Ovary (tissue), 10 donors: ENCODE measurements at places on chromosomes 1 and 21. TPM values are rescaled to one million over a fixed set of nuclear protein-coding genes. Genes with fewer than 3 reads are reported as not detected.

- no peak for DNase-seq
Measured at GRCh38 chr1:119326251-119326650, 42.3 kb upstream of the HAO2 start.

- DNase-seq = no peak
Measured at GRCh38 chr1:208604295-208604694, 360.1 kb upstream of the PLXNA2 start.

DNA sequence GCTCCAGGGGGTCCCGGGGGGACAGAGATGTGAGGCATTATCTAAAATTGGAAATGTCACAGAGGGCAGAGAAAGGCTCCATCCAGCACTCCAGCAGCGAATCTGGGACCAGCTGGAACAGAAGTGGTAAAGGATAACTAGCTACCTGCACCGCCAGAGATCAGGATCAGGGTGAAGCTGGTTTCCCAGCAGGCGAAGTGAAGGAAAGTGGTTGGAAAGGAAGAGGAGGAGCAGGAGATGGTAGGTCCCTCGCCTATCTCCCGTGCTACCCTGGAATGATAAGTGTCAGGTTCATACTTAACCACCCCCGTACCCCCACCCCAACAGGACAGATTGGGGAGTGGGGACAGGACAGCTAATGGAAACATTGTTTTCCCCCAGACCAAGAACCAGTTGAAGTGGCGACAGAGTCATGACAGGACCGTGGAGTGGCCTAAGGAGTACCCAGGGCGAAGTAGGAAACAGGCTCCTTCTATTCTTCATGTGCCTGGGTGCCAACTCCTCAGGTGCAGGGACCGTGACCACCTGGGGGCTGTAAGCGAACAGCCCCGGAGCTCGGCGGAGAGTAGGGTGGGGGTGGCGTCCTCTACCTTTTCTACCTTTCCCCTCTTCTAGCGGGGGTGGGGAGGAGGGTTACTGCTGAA, 717 bp downstream of the B4GALT3 start:
- no peak for DNase-seq

The AQP10 gene
- total RNA-seq = not detected

GRCh38 chr1:170214117-170215032, 68.6 kb downstream of the NTMT2 start:
- no peak for DNase-seq

The TAS1R3 gene
- 0.24 TPM for total RNA-seq

The ZNF678 gene
- total RNA-seq = 12.0 TPM

- DNase-seq = no peak
Measured at GRCh38 chr1:150931773-150932172, 5.6 kb downstream of the SETDB1 start.

GRCh38 chr1:37797750-37798345, 4.2 kb downstream of the MANEAL start:
- no peak for DNase-seq

- no peak for DNase-seq
Measured at GRCh38 chr1:197307551-197307950, 39.5 kb downstream of the CRB1 start.

DNA sequence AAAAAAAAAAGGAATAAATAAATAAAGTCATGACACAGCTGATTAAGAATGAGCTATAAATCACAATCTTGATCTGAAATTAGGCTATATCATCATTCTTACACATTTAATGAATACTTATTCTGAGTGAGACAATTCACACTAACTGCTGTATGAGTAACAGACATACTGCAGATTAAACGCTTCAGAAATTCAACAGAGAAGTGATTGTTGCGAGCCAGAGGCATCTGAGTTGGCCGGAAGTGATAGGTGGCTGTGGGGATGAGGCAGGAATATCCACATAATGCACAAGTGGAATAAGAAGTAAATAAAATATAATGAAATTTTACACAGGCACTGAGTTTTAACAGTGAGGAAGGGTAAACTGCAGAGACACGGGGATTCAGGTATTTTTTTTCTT, 142.4 kb downstream of the APP start:
- DNase-seq = no peak

- peak; percentile 66 for DNase-seq
Measured at GRCh38 chr1:213989002-213989855, 1.5 kb downstream of the PROX1 start.

DNA sequence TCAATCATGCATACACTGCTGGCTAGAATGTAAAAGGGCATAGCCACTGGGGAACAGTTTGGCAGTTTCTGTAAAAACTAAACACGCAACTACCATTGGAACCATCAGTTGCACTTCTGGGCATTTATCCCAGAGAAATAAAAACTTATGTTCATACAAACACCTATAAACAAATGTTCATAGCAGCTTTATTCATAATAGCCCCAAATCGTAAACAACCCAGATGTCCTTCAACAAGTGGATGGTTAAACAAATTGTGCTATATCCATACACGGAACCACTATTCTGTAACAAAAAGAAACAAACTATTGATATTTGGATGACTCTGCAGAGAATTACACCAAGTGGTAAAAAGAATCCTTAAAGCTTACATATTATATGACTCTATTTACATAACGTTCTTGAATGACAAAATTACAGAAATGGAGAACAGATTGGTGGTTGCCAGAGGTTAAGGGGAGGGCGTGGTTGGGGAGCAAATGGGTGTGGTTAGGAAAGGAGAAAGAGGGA, 22.8 kb downstream of the LACTBL1 start:
- no peak for DNase-seq

GRCh38 chr1:33438364-33439160, 7.7 kb upstream of the PHC2 start:
- no peak for DNase-seq

DNA sequence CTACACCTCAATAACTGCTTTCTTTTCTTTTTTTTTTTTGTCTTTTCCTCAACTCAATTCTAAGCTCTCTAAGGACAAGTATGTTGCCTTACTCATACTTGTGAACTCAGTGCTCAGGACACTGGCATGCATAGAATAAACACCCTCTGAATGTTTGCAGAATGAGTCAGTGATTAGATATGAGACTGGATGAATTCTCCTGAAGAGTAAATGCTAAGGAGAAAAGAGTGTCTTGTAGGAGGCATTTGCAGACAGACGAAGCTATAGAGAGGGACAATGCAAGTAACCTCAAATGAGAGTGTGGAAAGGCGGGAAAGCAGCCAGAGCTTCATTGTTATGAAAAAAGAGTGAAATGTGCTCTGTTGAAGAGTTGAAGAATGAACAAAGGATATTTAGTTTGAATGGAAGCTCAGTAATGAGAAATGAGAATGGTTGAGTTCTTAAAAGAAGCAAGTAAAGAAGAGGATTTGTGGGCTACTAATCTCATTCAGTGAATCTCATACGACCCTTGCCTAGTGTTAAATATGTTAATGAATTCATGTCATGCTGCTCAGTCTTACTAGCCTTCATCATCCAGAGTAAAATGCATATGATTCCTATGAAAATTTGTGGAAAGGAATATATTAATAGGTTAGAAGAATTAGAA, 166.1 kb upstream of the DPYD start:
- DNase-seq = no peak

GRCh38 chr21:36707763-36708285, 8.9 kb downstream of the SIM2 start:
- DNase-seq = no peak

DNA sequence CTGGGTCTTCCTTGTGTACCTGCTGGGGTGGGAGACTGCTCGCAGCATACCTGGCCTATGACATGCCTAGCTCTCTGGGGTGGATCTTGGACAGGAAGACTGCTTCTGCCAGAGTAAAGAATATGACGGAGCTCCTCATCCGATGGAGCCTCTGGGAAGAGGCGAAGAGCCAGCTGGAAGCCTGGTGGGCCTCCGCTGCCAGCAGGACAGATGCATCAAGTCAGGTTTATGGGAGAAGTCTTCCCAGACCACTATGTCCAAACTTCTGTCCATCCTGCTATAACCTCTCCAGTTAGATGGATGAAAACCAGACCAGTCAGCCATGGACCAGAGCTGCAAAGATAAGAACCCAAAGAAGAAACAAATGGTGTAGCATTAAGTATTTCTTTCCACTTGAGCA, 27.7 kb upstream of the NGF start:
- DNase-seq = peak; percentile 73

- no peak for DNase-seq
Measured at GRCh38 chr1:77018311-77018710, 151.0 kb downstream of the ST6GALNAC5 start.

The FAM3B gene
- 1.0 TPM for total RNA-seq

The HSD11B1 gene
- 98.8 TPM for total RNA-seq

DNA sequence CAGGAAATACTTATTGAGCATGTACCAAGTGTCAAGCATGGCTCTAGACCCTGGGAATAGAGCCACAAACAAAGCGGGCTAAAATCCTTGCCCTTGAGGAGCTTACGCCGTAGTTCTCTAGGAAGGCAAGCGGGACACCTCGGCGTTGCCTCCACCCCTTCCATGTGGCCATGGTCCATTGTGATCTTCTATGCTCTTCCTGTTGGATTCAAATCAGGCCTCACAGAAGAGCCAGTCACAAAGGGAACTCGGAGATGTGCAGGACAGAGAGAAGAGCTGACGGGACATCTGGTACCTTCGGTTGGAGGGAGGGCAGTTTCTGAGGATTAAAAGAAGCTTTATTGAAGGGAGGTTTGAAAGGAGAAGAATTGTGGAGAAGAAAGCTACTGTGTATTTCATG, 129.3 kb downstream of the TMEM53 start:
- DNase-seq = no peak

GRCh38 chr1:53725238-53725689, 13.7 kb downstream of the GLIS1 start:
- DNase-seq = no peak

The PAPPA2 gene
- not detected for total RNA-seq

The SH2D5 gene
- total RNA-seq = not detected

GRCh38 chr1:90607736-90608135, 109.4 kb downstream of the BARHL2 start:
- no peak for DNase-seq

DNA sequence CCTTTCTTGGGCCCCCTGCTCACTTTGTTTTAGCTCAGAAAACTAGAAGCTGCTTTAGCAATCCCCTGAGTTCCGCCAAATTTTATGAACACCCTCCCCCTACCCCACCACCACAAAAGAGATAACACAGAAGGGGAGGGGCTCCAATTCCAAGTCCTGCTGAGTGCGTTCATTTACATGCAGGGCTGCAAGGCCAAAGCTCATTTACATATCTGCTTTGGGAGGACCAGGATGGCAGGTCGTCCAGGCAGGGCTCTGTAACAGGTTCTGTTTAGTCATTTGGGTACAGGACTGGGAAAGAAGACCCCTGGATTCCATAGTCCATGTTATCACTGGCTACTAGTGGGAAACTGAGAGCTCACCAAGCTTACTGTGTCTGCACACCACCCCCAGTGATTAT, 35.9 kb upstream of the KIF21B start:
- no peak for DNase-seq

The VTCN1 gene
- total RNA-seq = 0.83 TPM

The CYP2J2 gene
- total RNA-seq = not detected
